GM10248 (cell line): ENCODE measurements at places on chromosomes 4 and X.

- no peak for DNase-seq
Measured at GRCh38 chrX:71996826-71997225, 86.2 kb downstream of the NHSL2 start.

GRCh38 chrX:135737366-135738071 is 24.1 kb downstream of the CT45A1 start:
- no peak for DNase-seq

DNA sequence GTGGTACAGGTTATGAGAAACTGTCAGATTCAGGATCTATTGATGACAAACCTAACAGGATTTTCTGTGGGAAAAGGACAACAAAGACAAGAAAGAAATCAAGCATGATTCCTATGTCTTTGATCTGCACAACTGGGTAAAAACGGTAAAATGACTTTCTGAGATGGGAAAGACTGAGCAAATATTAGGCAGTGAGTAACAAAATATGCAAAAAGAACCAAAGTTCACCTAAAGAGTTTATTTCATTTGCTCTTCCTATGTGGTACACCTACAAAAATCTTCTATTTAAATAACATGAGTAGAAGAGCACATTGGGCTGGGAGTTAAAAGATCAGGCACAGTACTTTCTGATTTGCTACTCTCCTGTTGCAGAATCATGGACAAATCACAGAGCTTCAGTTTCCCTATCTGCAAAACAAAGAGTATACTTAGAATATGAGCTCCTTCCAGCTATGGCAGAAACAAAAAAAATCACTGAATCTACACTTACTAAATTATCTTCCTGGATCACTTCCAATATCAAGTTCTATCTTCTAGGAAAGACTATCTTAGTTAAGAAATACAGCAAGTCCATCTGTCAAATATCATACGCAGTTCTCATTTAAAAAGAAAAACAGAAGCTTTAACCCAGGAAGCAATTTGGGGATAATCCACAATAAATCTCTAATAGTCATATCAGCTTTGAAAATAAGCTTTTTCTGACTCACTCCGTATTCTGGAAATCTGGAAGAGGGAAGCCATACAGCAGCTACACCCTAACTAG is 37.4 kb downstream of the NFXL1 start:
- no peak for DNase-seq

DNA sequence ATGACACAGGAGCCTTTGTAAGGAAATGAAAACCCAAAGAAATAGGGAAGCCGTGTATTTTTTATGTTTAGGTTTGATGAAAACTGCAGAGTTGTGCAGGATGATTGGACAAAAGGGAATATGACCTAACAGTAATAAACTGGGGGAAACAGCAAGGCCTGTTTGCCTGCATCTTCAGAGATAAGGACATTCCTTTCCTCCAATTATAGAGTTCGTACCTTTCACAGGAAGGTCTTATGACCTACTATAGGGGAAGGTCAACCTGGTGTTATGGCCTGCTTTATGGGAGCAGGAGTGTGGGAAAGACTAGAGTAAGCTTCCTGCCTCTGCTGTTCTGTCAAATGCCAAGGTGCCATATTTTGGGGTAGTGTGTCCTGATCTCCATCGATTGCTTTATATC is 42.5 kb downstream of the BBS12 start:
- DNase-seq = no peak

DNA sequence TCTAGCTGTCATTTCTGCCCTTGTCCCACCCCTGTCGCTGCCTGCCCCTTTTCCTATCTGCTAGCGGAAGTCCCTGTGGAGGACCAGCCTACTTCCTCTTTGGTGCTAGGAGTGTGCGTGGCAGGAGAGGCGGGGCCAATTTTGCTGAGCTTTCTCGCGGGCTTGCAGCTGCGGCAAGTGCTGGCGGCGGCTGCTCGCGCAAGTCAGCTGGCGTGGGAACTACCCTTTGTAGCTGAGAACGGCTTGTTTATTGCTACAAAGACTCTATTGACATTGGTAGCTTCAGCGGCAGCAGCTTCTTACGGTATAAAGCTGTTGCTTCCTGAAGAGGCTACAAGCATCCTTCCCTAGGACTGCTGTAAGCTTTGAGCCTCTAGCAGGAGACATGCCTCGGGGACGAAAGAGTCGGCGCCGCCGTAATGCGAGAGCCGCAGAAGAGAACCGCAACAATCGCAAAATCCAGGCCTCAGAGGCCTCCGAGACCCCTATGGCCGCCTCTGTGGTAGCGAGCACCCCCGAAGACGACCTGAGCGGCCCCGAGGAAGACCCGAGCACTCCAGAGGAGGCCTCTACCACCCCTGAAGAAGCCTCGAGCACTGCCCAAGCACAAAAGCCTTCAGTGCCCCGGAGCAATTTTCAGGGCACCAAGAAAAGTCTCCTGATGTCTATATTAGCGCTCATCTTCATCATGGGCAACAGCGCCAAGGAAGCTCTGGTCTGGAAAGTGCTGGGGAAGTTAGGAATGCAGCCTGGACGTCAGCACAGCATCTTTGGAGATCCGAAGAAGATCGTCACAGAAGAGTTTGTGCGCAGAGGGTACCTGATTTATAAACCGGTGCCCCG is at the start of gene MAGEH1:
Gene MAGEH1 (plus strand): TSS at position 138 of the 843 bp plus-strand sequence. CDS start 248 bp downstream, at position 386.
- DNase-seq = peak; percentile 78

DNA sequence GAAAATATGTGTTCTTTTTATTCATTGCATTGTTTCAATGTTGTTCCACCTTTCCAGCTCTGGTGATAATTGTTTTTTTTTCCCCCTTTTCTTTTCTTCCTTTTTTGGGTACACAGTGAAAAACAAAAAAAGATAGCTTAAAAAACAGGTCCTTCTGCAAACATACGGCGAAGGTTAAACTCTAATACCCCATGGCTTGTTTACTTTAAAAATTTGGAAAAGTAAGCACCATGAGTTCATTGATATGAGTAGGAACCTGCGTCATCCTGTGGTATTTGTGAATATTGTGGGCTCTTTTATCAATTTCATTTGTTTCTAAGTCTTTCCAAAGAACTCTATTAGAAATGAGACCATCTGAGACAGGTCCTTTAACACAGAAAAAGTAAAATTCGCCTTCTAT is 123.5 kb downstream of the CHRNA9 start:
- no peak for DNase-seq
